ENCODE measurements at places on chromosomes 6 and 20.

- no peak overlapping the region for H3K27ac ChIP-seq
- no peak overlapping the region for H3K4me3 ChIP-seq
- peaks cover 7% of the 10 kb centered on the region for H3K4me1 ChIP-seq
- no peaks in the 10 kb centered on the region for H3K36me3 ChIP-seq
Observed at GRCh38 chr6:4974962-4975361, 28.9 kb downstream of the RPP40 start.

GRCh38 chr6:35202066-35202546 lies 11.7 kb upstream of the SCUBE3 start:
- peak; percentile 38 for DNase-seq
- H3K4me3 ChIP-seq, result no peak overlapping the region
- peaks cover 14% of the 10 kb centered on the region for H3K27me3 ChIP-seq
- H3K36me3 ChIP-seq, result no peaks in the 10 kb centered on the region
- no peak overlapping the region for H3K27ac ChIP-seq

- peaks cover 49% of the 10 kb centered on the region for H3K27me3 ChIP-seq
- peaks cover 19% of the 10 kb centered on the region for H3K4me1 ChIP-seq
- DNase-seq, result peak; percentile 48
- no peak overlapping the region for H3K4me3 ChIP-seq
- H3K27ac ChIP-seq, result no peak overlapping the region
Observed at GRCh38 chr6:72624557-72625160, 2.8 kb downstream of the KCNQ5 start.

- no peaks in the 10 kb centered on the region for H3K4me1 ChIP-seq
- H3K4me3 ChIP-seq, result no peak overlapping the region
- H3K36me3 ChIP-seq, result no peaks in the 10 kb centered on the region
- no peaks in the 10 kb centered on the region for H3K27me3 ChIP-seq
- no peak for DNase-seq
Observed at GRCh38 chr20:33482581-33482980, 7.3 kb upstream of the CBFA2T2 start.

DNA sequence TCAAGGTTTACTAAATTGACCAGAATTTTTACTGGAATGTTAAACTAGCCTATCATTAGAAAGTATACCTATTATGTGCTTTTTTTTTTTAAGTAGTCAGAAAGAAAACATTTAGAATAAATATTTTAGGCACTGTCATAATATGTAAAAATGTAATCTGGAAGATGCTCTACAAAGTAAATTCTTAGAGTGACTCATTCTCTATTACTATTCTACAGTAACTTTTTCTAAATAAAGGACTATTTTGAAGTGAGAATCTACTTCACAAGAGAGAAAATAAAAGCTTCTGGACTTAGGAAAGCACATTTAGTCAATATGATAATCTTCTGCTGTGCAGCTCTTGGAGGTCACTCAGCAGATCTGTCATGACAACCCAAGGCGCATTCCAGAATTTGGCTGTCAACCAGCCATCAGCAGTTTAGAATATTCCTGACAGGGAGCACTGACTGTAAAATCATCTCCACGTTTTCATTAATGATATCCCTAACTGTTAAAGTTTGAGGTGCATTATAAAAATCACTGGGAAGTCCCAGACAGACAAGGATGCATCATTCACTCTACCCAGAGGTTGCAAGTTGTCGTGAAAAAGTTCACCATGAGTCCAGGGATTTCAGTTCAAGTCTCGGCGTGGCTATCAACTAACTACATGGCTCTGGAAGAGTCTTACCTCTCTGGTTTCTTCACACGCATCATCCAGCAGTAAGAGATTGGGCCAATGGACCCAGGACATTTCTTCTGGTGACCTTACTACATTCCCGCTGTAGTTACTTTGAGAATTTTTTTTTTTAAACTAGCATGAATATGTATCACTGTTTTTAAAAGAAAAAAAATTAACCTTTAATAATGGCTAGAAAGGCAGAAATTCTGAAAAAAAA lies 374.9 kb downstream of the GJA1 start:
- DNase-seq, result no peak
- H3K36me3 ChIP-seq, result no peaks in the 10 kb centered on the region
- no peak overlapping the region for H3K27ac ChIP-seq
- no peaks in the 10 kb centered on the region for H3K27me3 ChIP-seq
- H3K4me3 ChIP-seq, result no peak overlapping the region
- no peaks in the 10 kb centered on the region for H3K4me1 ChIP-seq

GRCh38 chr6:49939993-49940498 lies 23.9 kb downstream of the DEFB114 start:
- H3K4me1 ChIP-seq, result no peaks in the 10 kb centered on the region
- H3K27ac ChIP-seq, result no peak overlapping the region
- DNase-seq, result peak; percentile 19
- no peaks in the 10 kb centered on the region for H3K27me3 ChIP-seq
- no peaks in the 10 kb centered on the region for H3K36me3 ChIP-seq

GRCh38 chr6:24576447-24576846 lies 69.5 kb downstream of the KIAA0319 start:
- no peak overlapping the region for H3K27ac ChIP-seq
- no peak for DNase-seq
- H3K4me1 ChIP-seq, result no peaks in the 10 kb centered on the region
- no peaks in the 10 kb centered on the region for H3K36me3 ChIP-seq
- no peak overlapping the region for H3K4me3 ChIP-seq

GRCh38 chr20:38201356-38201755 lies 36.3 kb upstream of the TGM2 start:
- no peak overlapping the region for H3K27ac ChIP-seq
- H3K27me3 ChIP-seq, result no peaks in the 10 kb centered on the region
- H3K4me3 ChIP-seq, result no peak overlapping the region

DNA sequence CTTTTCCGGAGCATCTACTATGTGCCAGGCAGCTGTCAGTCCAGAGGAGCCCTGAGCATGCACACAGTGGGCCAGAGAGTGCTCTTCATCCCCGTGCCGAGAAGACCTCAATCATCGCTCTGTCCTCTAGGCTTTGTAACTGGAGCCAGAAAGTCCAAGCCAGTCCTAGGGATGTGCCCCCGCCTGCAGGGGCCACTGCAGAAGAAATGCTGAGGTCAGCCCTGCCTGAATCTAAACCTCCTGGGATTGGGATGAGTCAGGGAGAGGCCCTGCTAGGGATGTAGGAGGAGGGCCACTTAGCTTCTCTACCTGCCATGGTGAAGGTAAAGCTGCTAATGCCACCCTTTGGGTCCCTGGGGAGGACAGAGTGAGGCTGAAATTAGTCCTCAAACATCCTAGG lies 146.8 kb downstream of the CDC5L start:
- no peak for DNase-seq
- no peaks in the 10 kb centered on the region for H3K36me3 ChIP-seq
- H3K27ac ChIP-seq, result no peak overlapping the region
- H3K4me3 ChIP-seq, result no peak overlapping the region
- H3K27me3 ChIP-seq, result no peaks in the 10 kb centered on the region

DNA sequence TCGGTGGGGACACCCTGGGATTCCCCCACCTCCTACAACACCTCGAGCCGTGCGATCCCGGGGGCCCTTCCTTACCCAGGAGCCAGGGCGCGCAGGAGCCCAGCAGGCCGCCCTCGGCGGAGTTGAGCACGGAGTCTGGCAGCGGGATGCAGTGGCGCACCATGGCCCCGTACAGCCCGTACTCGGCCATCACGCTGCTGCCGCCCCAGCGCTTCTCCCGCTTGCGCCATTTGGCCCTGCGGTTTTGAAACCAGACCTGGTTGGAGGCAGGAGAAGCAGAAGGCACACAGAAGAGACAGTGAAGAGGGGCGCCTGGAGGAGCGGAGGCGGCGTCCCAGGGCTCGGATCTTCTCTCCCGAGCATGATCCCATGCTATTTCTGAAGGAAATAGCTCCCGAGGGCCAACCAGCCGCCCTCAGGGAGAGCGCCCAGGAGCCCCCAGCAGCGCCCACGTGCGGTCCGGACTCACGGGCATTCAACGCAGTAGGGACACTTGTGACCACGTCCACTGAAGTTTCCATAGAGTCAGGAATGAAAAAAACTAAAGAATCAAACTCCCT lies 4.3 kb downstream of the VSX1 start:
- H3K27ac ChIP-seq, result no peak overlapping the region
- H3K4me1 ChIP-seq, result peaks cover 10% of the 10 kb centered on the region
- peaks cover 72% of the 10 kb centered on the region for H3K27me3 ChIP-seq
- peak; percentile 72 for DNase-seq
- peak overlapping the region; percentile 57 for H3K4me3 ChIP-seq

DNA sequence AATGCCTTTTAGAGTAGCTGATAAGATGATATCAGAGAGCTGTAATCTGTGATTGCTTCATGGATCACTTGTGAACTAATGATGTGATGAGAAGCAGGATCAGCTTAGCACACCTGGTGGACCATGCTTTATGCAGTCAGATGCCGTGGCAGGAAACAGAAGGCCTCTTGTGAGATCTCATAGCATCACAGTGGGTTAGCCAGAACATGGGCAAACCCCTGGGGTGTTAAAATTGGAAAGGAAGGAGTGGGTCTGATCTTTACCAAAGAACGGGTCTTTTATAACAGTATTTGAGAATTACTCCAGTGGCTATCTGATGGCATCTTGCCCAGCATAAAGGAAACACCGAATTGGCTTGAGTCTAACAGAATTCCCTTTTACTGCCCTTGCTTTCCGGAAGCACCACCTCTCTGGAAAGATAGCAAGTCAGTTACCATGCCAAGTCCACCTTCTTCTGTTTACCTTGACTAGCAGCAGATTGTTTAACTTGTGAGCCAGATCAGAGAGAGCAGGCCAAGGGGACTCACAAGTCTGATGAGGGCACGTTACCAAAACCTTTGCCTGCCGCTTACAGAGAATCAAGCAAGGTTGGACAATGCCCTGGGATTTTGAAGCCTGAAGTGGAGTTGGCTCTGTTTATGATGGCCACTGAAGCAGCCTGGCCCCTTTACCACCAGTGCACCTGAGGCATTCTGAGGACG lies 20.9 kb upstream of the SRF start:
- H3K4me1 ChIP-seq, result no peaks in the 10 kb centered on the region
- DNase-seq, result no peak
- no peaks in the 10 kb centered on the region for H3K27me3 ChIP-seq
- no peak overlapping the region for H3K4me3 ChIP-seq

- DNase-seq, result peak; percentile 96
- peak within 1 kb of the TSS; percentile 90 for H3K4me3 ChIP-seq
- peaks cover 37% of the 10 kb centered on the region for H3K4me1 ChIP-seq
- peak within 1 kb of the TSS; percentile 88 for H3K27ac ChIP-seq
- 0 out of 2 replicates have a peak, but pooled peaks cover under 1% of the 10 kb centered on the region for H3K36me3 ChIP-seq
Observed at GRCh38 chr20:58852543-58853271, at the start of gene GNAS. TSS of gene GNAS (plus strand) at chr20:58852716.

DNA sequence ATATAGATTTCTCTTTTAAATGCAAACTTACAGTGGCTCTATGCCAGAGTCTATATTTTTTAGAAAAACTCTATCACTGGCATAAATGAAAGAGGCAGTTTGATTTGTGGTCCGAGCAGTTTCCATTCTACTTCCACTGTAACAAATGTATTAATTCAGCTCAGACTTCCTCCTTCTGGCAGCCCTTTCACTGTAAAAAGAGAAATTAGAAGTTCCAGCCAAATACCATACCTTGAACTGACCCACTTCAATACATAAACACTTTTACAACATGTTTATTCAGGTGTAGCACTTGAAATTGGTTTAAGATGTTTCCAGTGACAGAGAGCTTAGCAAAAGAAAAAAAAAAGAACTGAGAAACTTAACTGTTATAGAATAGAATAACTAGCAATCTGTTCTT lies 99.3 kb downstream of the BMP5 start:
- H3K27me3 ChIP-seq, result no peaks in the 10 kb centered on the region
- no peak overlapping the region for H3K4me3 ChIP-seq
- no peak overlapping the region for H3K27ac ChIP-seq

DNA sequence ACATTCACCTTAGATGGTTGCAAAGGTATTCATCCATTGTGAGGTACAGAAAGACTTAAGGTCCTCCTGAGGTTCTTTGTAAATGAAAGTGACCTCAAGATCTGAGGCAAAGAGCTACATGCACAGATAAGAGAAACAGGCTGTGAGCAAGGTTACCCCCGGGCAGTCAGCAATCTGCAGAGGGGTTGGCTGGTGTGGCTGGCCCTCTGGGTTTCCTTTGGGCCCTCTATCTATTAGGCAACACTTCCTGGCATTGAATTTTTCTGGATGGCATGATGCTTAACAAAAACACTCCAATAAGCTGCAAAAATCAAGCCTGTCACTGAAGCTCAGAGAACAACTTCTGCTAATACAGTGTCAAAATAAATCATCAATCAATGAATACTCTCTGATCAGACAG lies 48.9 kb upstream of the RALGAPA2 start:
- no peak overlapping the region for H3K27ac ChIP-seq
- peaks cover 4% of the 10 kb centered on the region for H3K4me1 ChIP-seq
- DNase-seq, result no peak
- no peaks in the 10 kb centered on the region for H3K27me3 ChIP-seq

- no peak for DNase-seq
- no peak overlapping the region for H3K27ac ChIP-seq
- H3K36me3 ChIP-seq, result no peaks in the 10 kb centered on the region
- H3K27me3 ChIP-seq, result no peaks in the 10 kb centered on the region
- no peak overlapping the region for H3K4me3 ChIP-seq
Observed at GRCh38 chr20:5696011-5696559, 54.1 kb upstream of the SHLD1 start.

DNA sequence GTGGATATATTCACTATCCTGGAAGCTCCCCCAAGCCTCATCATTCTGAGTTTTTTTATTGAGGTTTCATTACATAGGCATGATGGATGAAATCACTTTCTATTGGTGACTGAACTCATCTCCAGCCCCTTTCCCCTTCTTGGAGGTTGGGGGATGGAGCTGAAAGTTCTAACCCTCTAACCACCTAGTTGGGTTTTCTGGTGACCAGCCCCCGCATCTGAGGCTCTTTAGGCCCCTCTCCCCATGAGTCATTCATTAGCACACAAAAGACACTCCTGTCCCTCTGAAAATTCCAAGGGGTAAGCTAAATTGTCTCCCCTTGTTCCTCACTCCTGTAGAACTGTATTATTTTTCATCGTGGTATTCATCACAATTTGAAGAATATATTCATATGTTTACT lies 33.3 kb downstream of the GFRA4 start:
- H3K4me1 ChIP-seq, result peaks cover 13% of the 10 kb centered on the region
- no peaks in the 10 kb centered on the region for H3K36me3 ChIP-seq
- no peak overlapping the region for H3K4me3 ChIP-seq
- no peaks in the 10 kb centered on the region for H3K27me3 ChIP-seq
- H3K27ac ChIP-seq, result no peak overlapping the region

GRCh38 chr6:149277621-149278020 lies 39.9 kb upstream of the TAB2 start:
- no peaks in the 10 kb centered on the region for H3K27me3 ChIP-seq
- H3K36me3 ChIP-seq, result no peaks in the 10 kb centered on the region
- no peak overlapping the region for H3K27ac ChIP-seq
- DNase-seq, result no peak
- H3K4me1 ChIP-seq, result no peaks in the 10 kb centered on the region
- no peak overlapping the region for H3K4me3 ChIP-seq
